Suppressor macrophage (primary cell): ENCODE measurements at places on chromosomes 7 and 10.

GRCh38 chr10:14547816-14548215 lies 217.1 kb upstream of the FRMD4A start:
- DNase-seq: no peak

DNA sequence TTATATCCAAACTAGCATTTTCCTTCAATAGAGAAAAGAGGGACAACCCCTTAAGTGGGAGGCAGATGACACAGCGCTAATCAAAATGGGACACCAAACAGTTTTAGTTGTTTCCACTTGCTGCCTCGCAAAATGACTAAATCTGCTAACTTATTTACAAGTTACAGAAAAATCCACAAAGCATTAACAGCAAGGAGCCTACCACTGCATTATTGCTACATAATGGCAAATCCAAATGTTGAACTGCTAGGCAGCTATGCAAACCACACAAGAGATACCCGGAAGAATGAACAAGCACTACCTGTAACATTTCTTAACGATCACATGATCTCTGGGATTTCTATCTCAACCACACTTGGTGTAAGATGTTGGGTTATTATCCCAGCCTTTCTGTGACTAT lies 96.7 kb downstream of the SFMBT2 start:
- DNase-seq: no peak

DNA sequence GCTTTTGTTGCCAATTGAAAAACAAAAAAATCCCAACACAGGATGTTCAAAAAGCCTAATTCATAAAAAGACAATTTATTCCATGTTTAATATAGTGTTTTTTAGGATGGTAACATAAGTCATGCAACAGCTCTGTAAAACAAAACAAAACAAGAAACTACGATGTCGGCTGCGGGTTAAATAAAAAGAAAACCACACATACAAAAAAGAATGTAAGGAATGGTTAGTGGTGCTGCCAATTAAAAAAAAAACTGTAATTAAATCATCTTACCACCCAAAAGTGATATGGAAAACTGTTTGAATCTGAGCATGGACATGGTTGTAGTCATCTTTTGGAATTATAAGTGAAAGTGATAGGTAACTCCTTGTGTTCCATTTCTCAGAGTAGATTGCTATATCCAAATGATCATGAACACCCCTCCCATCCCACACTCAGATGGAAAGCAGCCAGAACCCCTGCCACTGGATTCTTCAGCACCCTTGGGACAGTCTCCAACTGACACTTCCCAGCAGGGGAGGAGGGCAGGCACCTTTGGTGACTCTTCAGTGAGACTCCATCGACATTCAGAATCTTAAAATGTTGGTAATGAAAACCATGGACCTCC lies 14.3 kb upstream of the DAGLB start:
- no peak for DNase-seq

DNA sequence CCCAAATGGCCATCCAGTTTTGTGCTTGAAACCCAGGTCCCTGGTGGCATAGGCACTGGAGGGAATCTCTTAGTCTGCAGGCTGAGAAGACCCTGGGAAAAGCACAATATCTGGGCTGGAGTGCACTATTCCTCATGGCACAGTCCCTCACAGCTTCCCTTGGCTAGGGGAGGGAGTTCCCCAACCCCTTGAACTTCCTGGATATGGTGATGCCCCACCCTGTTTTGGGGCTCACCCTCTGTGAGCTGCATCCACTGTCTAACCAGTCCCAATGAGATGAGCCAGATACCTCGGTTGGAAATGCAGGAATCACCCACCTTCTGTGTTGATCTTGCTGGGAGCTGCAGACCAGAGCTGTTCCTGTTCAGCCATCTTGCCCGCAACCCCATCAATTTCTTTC lies 19.8 kb upstream of the NAMPT start:
- no peak for DNase-seq

GRCh38 chr7:25384788-25385505 lies 156.7 kb upstream of the NPVF start:
- no peak for DNase-seq

- no peak for DNase-seq
Observed at GRCh38 chr7:54543051-54543488, 895 bp downstream of the VSTM2A start.

GRCh38 chr7:43876241-43876640 lies 6.9 kb upstream of the MRPS24 start:
- DNase-seq: peak; percentile 17

GRCh38 chr10:70035531-70035930 lies 17.1 kb upstream of the MACROH2A2 start:
- DNase-seq: no peak

DNA sequence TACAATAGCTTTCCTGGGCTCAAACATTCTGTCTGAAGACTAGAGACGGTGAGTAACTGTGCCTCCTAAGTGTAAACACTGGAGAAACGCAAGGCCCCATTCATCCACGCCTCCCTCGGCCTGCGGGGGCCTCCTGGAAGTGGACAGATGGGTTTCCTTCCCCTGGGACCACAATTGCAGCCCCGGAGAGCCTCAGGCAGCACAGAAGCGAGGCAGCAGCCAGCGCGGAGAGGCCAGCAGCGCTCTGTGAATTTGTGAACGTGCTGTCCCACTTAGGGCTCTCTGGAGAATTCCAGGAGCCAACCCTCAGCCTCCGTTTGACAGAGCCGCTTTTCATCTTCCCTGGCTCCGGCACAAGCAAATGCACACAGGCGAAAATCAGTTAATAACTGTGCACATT lies 23.2 kb upstream of the CALN1 start:
- DNase-seq: no peak

DNA sequence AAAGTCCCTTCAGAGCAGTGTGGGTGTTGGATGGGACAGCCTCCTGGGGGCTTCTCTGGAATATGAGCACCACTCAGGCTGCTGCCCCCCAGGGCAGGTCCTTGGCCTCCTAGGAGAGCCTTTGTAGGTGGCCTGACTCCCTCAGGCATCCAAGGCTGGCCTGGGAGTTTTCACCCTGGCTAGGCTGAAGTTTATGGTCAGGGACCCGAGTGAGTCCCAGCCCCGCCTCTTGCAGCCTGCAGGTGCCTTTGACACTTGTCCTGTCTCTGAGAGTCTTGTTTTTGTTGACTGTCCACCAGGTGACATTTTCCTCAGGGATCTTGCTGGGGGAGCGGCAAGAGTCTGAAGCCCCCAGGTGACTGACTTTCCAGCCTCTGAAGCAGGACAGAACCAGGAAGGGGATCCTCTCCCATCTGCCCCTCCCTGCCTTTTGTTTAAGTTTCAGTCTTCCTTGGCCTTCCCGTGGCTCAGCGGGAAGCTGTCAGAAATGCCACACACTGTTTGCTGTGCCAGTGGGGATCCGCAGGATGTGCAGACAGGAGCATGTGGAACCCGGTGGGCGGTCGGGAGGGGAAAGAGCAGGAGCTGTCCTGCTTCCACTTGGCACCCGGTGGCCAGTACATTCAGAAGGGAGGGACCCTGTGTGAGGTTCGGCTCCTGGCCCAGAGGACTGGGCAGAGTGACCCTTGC lies 59.5 kb downstream of the LRRC18 start:
- DNase-seq: no peak
